NCI-H748 treated with DMSO at 0.1 percent for 48 hours (cell line): ENCODE measurements at places on chromosomes 3 and 15.

- no peak for DNase-seq
Measured at GRCh38 chr3:196012941-196013476, 68.9 kb downstream of the TFRC start.

GRCh38 chr15:60557191-60557618, 78.3 kb upstream of the ICE2 start:
- no peak for DNase-seq

DNA sequence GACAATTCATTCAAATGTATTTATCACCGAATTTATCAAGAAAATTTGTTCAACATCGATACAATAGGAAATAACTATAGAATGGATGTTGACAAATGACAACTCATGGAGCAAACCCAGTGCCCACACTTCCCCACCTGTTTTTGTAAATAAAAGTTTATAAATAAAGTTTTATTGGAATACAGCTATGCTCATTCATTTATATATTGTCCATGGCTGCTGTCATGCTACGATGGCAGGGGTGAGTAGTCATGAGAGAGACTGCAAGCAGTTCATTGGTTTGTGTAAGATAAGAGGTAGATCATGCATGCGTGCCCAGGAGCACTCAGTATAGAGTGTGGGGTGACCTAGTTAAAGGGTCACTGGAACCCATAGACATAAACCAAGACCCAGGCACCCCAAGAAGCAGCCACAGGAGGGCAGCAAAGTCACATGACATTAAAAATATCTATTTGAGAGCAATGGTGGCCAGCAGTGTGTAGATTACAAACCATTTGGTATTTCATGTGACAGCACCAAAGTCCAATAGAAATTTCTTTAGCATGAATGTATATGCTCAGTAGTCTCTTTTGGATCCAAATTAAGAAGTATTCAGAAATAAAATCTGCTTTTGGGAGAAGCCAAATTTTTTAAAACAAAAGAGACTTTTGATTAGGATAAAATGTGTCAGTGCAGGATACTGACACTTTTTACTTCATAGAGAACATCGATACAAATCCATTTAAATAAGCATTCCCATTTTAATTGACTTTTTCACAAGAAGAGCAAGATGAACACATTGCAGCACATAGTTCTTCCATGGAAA, 794.8 kb downstream of the MCTP2 start:
- no peak for DNase-seq

DNA sequence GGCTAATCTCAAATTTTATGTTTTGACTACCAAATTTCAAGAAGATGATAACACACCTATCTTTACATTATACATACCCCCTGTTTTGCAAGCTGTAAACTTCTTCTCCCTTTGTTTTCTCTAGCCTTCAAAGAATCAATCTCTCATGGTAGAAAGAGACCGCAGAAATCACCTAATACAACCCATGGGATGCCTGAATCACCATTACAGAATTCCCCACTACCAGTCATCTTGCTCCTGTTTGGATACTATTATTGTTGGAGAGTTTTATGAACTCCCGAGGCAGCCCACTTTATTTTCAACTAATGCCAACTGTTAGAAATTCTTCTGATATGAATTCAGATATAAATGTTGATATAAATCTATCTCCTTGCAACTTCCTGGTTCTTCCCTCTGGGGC, 110.9 kb downstream of the FRMD5 start:
- DNase-seq = no peak

DNA sequence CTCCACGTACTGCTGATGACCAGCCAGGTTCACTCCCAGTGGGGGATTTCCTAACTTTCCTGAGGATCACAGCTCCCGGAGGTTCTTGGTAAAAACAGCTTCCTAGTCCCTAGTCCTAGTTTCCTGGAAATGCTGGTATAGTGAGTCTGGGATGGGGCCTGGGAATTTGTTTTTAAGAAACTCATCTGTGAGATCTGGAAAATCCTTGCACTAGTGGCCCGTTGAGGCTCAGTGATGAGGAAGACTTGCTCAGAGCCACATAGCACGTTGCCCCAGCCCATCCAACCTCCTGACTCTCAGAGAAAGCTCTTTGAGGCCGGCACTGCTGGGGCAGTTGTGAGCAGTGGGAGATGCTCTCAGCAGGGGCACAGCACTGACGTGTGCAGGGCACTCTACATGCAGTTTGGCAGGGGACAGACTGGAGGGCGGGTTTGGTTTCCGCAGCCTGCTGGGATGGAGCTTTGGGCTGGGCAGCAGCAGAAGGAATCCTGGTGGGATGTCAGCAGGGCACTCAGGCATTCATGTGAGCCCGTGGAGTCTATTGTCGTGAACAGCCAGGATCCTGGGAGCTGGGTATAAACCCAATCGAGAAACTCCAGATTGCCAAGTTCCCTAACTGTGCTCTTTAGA, 31.6 kb downstream of the SAXO2 start:
- no peak for DNase-seq

- no peak for DNase-seq
Measured at GRCh38 chr3:109553591-109554371, 216.4 kb upstream of the DPPA4 start.

- DNase-seq = no peak
Measured at GRCh38 chr3:46266598-46266997, 24.3 kb downstream of the CCR3 start.

DNA sequence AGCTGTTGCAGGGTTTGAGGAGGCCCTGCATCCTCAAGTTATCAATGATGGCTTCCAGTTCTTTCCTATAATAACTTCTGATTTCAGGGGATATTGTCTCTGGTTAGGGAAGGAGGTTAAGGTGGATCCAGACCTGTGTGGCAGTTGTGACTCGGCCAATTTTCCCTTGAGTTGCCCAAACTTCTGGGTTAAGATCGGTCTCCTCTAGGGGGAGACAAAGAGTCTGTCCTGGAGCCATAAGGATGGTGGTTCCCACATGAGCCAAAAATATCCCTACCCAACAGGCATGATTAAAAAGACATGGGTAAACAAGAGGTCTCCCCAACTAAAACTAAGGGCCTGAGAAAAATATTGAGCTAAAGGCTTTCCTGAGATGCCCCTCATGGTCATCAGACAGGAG, 227.5 kb upstream of the MDFIC2 start:
- no peak for DNase-seq

DNA sequence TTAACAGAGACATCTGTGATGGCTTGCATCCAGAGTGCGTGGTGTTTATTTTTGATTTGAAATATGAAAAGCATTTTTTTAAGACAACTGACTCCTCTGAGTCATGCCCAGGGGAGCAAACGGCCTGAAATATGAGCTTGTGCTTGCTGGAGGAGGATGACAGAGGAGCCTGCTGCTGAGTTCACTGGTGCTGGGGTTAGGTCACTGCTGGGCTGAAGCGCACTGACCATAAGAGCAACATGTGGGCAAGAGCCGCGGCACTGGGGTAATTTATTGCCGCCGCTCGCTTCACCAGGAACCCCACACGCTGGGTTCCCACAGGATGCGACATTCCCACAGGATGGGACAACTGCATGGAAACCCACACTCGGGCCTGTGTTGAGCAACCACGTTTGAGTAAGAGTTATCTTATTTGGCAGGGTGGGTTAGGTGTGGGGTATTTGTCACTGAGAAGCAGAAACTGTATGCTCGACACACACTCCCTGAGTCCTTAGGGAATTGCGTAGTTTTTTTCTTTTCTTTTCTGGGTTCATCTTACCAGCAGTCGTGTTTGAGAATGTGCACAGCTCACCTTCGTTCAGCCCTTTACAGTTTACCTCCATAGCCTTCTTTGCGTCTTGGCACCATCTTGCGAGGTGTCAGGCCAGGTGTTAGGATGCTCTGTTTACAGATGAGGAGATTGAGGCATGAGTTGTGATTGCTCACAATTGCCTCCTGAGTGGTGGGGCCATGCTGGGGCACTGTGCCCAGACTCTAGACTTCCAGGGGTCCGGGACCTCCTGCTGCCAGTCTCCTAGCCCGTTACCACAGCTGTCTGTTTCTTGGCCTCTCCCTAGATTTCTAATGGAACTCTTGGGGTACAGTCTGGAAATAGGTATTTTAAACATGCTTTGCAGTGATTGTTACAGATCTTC, 60.4 kb downstream of the SMAD3 start:
- DNase-seq = no peak

GRCh38 chr3:100089812-100090668, 24.3 kb downstream of the FILIP1L start:
- no peak for DNase-seq

DNA sequence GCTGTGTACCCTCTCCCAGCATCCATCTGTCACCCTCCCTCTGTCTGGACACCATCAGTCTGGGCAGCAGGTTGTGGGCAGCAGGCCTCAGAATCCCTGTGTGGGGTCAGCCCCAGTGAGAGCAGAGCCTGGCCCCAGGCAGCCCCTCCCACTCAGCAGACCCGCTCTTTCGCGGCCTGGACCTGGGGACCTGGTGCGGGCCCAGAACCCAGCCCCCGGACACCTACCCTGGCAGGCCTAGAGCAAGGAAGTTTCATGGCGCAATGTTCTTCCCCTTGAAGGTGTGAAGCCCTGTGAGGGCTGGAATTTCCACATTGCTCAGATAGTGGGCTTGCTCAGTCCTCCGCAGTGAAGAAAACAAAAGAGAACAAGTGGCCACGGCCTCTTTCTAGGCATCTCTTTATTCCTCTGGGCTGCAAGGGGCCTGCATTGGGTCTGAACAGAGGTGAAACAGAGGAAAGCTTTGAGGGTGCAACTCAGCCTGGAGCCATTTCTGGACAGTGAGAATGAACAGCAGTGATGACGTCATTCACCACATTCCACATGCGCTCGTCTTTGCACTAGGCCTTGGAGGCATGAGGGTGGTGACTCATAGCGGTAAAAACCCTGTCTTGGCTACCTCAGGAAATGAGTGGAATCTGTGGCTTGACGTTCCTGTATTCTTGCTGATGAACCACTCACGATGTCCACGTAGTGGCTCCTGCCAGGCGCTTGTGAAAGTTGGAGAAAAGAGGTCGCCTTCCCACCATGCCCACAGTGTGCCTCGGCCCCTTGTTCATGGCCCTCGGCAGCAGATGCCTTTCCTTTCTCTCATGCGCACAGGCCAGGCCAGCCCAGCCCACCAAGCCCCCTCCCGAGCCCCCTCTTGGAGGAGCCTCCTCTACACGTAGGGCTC, 66.1 kb downstream of the SLC30A4 start:
- no peak for DNase-seq

- DNase-seq = no peak
Measured at GRCh38 chr15:24862726-24863521, 91.9 kb upstream of the SNRPN start.

DNA sequence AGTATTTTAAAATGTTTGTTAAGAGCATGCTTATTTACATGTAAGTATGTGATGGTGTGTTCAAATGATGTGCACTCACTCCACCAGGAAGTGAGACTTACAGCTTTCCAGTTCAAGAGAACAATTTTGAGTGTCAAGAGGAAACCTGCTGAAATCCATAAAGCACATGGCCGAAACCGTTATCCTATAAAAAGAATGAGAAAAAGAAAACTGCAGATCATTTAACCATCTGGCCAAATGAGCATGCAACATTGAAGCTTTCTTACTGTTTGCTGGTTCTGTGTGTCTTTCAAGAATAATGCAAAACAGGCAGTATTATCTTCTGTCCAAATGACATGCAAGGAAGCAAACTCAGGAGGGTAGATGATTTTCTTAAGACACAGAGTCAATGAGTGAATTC, 26.3 kb downstream of the GABRR3 start:
- no peak for DNase-seq

GRCh38 chr15:100457201-100457600, 71.5 kb downstream of the CERS3 start:
- no peak for DNase-seq

- no peak for DNase-seq
Measured at GRCh38 chr3:129473769-129474152, 33.7 kb downstream of the IFT122 start.

GRCh38 chr3:97821287-97821773, 481 bp upstream of the CRYBG3 start:
- no peak for DNase-seq

DNA sequence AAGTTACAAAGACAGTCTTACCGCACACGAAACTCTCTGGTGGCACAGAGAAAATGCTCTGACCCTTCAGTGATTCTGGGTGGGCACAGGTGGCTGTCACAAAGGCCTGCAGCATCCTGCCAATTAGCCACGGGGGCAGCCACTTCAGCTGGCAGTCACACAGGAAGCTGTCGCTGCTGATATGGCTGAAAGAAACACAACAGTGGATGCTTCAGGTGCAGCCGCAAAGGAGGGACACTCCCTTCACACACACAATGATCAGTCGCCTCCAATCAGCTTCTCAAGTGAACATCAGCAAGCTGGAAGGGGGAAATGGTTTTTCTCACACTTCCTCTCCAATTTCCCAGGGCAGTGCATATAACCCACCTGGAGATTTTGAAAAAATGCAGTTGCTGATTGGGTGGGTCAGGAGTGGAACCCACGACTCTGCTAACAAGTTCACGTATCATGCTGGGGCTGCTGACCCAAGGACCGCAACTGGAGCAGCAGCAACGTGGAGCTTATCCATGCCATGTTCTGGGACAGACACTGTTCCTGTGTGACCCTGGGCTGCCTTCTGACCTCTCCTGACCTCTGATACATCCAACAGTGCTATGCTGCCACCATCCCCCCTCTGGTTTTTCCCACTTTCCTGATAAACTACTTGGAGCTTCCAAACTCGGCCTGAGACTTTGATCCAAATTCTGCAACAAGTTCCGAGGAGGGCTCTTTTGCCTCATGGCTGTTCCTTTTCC, 106.6 kb downstream of the LRIG1 start:
- DNase-seq = no peak

DNA sequence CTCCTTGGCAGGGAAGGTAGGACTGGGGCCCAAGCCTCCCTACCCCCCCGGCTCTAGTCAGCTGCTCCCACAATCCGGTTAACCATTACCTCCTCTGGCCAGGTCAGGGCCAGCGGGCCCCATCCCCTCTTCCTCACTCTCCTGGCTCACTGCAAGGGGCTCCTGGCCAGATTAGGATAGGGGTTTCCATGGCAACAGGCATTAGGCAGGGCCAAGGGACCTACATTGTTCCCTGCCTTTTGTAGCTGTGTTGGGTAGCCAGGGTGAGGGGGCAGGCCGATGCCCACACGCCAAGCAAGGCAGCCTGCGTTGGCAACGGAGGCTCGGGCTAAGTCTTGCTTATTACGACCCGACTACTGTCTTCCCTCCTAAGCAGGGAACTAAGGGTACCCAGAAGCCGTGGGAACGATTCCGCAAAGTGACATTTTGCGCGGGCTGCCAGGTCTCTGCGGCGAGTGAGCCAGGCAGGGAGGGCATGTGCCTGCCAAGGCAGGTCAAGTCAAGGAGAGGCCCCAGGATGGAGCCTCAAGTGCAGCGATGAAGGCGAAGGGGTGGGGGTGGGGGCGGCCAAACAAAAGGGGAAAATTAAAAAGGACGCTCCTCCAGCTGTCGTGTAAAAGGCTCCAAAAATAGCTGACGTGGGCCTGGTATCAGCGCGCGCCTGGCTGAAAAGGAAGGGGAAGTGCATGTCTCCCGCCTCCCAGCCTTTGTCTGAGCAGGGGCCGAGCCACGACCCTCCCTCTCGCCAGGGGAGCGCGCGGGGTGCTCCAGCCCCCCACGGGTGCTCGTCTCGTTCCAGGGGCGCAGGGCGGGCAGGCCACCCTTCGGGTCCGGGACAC, 919 bp downstream of the IDH2 start:
- peak; percentile 0 for DNase-seq

DNA sequence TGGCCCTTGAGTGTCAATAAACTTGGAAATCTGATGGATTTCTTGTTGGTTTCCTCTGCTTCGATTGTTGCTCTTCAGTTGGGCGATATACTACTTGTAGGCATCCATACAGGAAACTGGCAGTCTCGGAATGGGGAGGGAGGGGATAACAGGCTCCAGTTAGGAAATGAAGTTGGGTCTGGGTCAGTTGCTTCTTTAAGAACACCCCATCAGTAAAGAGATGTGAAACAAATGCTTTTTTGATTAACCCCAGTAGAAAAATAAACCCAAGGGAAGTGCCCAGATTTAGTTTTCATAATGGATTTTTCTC, 681 bp downstream of the CHMP2B start:
- DNase-seq = no peak

- no peak for DNase-seq
Measured at GRCh38 chr3:44962621-44963393, 13.2 kb downstream of the ZDHHC3 start.
